ENCODE measurements at places on chromosomes 13 and 19.
A peak's percentile ranks its signal among the peaks of the same experiment; 100 is the strongest.

- no peak for DNase-seq
Observed at GRCh38 chr13:74870865-74871264, 611.1 kb downstream of the TBC1D4 start.

GRCh38 chr19:34259367-34260095, 5.2 kb downstream of the GARRE1 start:
- DNase-seq, result no peak

- peak; percentile 79 for DNase-seq
Observed at GRCh38 chr13:86974995-86975328, 696.2 kb upstream of the SLITRK5 start.

DNA sequence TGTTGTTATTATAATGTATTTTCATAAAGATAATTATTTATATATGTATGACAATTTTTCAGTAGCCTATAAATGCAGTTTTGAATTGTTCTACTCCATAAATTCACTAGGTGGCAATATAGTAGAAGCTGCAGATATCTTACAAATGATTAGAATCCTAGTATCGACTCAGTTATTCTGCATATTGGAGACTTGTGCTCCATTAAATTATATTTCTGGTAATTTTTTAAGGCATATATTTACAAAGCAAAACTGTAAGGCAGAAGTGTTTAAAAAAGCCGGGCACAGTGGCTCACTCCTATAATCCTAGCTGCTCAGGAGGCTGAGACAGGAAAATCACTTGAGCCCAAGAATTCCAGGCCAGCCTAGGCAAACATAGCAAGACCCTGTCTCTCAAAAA, 58.7 kb downstream of the DPY19L3 start:
- no peak for DNase-seq

GRCh38 chr19:42165146-42165545, 32.9 kb upstream of the POU2F2 start:
- DNase-seq, result no peak

DNA sequence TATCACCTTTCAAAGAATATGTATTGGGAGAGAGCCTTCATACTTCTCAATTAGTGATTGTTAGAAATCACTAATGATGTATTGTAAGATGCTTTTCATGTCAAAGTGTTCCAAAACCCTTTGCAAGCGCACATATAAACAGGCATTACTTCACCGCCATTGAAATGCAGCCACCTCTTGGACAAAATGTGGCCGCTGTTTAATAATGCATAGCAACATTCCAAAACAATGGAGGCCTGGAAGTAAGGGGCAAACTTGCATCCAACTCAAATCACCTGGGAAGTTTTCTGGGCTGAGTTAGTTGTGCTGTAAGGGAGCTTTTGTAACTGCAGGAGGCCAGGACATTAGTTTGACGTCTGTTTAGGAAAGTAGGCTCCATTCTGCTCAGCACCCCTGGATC, 438.1 kb downstream of the FGF9 start:
- no peak for DNase-seq

- DNase-seq, result no peak
Observed at GRCh38 chr13:29593605-29594297, 1.7 kb downstream of the SLC7A1 start.

DNA sequence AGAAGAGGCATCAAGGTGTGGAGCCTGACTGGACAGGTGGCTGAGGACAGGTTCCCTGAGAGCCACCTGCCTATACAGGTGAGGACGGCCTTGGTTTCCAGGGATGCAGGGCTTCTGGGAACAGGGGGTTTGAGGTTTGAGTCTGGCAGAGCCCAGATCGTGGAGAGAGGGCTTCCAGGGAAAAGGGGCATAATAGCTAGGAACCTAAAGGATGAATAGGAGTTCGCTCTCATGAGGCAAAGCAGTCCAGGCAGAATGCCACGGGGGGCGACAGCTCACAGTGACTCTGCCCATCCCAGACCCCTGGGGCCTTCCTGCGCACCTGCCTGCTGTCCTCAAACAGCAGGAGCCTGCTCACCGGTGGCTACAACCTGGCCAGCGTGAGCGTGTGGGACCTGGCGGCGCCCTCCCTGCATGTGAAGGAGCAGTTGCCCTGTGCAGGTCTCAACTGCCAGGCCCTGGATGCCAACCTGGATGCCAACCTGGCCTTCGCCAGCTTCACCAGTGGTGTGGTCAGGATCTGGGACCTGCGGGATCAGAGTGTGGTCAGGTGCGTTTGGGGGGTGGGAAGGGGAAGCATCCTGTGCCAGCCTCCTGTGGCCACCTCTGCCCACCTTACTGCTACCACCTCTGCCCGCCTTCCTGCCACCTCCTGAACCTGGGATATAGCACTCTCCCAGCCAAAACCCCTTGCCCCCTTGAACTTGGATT, 12.0 kb downstream of the TLE6 start:
- DNase-seq, result no peak

- DNase-seq, result no peak
Observed at GRCh38 chr13:98214008-98214643, 37.1 kb upstream of the RNF113B start.

- DNase-seq, result peak; percentile 61
Observed at GRCh38 chr19:8320564-8321066, 560 bp downstream of the NDUFA7 start.

GRCh38 chr19:49212016-49212701, 54.6 kb downstream of the TRPM4 start:
- DNase-seq, result no peak

DNA sequence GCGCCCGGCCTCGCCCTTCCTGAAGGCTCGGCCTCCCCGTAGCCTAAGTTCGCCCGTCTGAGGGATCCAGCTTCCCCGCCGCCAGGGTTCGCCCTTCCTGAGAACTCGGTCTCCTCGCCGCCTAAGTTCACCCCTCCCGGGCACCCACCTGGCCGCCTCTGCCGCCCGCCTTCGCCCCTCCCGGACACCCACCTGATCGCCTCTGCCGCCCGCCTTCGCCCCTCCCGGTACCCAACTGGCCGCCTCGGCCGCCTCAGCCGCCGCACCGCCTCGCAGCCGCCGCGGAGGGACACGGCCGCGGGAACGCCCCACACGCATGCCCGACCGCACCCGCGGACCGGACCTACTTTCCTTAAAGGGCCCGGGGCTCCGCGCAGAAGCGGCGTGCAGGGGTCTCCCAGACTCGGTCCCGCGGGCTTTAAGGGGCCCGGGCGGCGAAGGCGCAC, at the start of gene MOB3A:
Gene MOB3A, minus strand, starts transcription at position 293 of the 446 bp plus-strand sequence. CDS start 17,766 bp downstream, outside the sequence.
- no peak for DNase-seq

GRCh38 chr13:50140581-50141374, 125.5 kb downstream of the KCNRG start:
- DNase-seq, result peak; percentile 46

DNA sequence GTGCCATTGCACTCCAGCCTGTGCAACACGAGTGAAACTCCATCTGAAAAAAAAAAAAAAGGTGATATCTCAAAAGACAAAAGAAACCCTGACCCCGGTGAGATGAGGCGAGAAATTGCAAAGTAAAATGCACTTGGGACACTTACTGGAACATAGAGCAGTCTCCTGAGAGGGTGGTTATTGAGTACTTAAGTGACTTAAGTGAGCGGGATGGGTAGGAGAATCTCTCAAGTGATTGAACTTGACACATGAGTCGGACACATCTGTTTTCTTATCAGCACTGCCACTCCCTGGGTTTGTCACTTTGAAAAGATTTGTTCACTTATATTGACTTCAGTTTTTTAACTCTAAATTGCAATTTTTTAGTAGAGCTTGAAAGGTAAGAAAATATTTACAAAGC, 2.8 kb downstream of the ZNF429 start:
- DNase-seq, result no peak

DNA sequence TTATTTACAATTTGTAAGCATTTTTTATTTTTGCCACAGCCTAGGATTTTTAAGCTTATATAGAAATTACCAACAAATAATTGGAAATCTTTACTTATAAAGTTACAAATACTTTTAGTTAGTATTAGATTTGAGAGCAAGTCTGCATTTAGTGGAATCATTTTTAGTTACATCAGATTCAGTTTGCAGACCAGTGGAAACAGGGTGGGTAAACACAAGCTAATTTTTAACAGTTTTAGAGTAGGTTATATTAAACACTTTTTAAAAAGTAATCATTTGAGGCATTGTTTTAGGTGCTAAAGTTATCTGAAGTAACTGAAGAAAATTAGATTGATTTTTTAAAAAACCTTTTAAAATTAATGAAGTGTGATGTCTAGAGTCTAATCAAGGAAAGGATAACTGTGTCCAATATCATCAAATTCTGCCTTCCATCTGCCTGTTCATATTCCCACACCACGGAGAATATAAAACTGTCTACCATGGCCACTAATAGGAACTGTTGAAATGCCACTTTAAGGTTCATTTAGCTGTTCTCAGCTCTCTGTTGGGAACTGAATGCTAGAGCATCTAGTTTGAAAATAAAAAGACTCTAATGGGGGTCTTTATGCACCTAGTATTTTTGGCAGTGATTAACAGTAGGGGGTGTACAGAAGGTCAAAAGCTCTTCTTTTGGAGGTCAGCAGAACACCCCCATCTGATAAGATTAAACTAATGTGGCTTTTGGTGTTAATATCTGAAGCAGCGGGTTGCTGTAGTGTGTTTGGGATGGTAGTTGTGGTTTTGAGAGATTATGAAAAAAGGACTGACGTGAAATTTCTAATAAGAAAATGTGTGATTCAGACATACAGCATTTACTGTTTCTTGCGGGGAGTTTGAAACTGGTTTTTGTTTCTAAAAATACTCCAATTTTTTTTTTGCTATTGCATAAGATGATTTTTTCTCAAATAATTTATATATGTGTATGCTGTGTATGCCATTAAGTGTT, 66.5 kb downstream of the NDFIP2 start:
- no peak for DNase-seq

GRCh38 chr19:55559684-55560083, 14.3 kb upstream of the SBK3 start:
- DNase-seq, result no peak

GRCh38 chr19:30225676-30226463, 146.3 kb upstream of the ZNF536 start:
- DNase-seq, result peak; percentile 11

GRCh38 chr13:93259527-93260080, 33.0 kb downstream of the GPC6 start:
- no peak for DNase-seq
